ENCODE measurements at places on chromosomes 6 and 20.

GRCh38 chr20:18973529-18974173, 160.1 kb downstream of the SCP2D1 start:
- no peak for DNase-seq

- DNase-seq = no peak
Measured at GRCh38 chr6:88124925-88125557, 41.1 kb downstream of the CNR1 start.

GRCh38 chr20:50472693-50473664, 37.2 kb upstream of the PTPN1 start:
- DNase-seq = no peak

GRCh38 chr20:23232679-23233308, 117.8 kb upstream of the NXT1 start:
- no peak for DNase-seq
